ENCODE measurements at places on chromosomes 5 and 9.

GRCh38 chr5:13746026-13746425 is 198.5 kb downstream of the DNAH5 start:
- no peak for DNase-seq

DNA sequence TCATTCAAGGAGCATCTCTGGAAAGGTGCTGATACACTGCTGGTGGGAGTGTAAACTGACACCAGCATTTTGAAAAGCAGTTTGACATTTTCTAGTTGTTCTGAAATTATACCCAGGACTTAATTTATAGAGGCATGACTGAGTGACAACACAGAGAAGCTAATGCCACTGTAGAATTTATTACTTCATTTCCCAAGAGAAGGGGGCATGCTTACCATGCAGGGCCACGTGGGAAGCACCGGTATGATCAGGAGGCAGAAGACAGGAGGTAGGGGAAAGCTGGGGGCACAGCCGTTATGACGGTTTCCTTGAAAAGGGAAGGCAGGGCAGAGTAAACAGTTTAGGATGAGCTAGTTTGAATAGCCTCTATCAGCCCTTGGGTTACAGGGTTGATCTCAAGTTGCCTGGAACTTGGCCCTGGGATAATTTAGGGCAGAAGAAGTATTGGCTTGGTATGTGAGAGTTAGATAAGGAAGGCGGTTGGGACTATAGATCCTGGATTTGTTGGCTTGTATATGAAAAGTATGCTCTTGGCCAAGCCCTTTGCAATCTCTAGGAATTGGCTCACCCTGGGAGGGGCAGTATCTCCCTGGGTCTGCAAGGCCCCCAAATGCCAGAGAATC is 305.7 kb downstream of the ENC1 start:
- no peak for DNase-seq

DNA sequence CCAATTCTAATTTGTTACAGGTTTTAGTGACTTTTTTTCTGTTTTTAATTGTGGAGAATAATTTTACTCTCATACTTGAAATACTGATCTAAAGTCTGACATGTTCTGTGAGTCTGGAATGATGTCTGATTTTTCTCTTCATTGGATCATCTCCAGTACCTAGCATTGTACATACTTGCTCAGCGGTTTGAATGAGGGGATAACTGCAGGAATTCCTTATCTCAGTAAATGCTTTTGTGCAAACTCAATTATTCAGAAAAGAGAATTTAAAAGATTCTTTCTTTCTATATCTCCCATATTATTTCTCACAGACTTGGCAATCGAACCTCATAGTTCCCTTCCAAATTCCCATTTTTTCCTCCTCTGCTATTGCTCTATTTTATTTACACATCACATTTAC is 397.9 kb upstream of the SGCD start:
- DNase-seq, result no peak

GRCh38 chr9:126591083-126591482 is 22.6 kb upstream of the LMX1B start:
- DNase-seq, result no peak

DNA sequence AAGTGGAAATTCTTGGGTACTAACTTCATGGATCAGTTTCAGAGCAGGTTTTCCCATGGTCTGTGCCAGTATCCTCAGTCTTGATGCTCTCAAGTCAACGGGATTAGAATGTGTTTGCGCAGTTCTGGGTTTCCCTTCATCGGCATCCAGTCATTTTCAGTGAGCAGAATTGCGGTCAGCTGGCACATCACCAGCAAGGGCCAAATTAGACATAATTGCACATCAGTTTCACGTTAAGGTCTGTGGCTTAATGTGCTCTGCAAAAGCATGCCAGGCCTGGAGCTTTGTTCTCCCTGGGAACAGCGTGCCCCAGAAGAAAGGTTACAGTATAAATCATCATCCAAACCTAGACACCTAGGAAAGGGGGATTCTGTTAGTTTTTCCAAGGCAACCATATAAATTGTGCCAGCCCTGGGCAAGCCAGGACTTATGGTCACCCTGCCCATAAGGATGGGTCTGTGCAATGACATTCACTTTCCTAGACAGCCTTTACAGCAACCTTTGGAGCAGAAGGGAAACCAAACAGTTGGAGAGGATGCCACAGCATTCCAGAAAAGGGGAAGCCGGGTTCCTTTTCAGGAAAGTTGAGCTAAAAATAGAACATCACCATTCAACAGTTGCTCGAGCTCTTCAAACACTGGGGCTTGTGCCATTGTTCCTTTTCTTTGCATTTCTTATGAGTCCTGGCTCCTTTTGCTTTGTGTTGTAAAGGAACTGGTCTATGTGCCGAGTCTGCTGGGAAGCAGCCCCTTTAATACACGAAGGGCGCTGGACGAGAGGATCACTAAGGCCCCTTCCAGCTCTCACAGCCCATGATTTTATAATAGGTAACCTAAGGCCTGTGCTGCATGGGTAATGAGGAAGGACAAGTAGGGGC is 23.1 kb downstream of the IQGAP2 start:
- DNase-seq, result no peak

- no peak for DNase-seq
These were observed 2.1 kb downstream of the C9orf78 start for GRCh38 chr9:129832982-129833381.

Data from stimulated activated CD4-positive, alpha-beta T cell treated with anti-CD3 and anti-CD28 coated beads, Interleukin-12 subunit alpha, Interleukin-12 subunit beta, amount 100 ng/mL, for 48 hours (primary cell).